Activated CD4-positive, alpha-beta T cell treated with anti-CD3 and anti-CD28 coated beads for 4 hours (primary cell): ENCODE measurements at places on chromosomes 2 and 18.

DNA sequence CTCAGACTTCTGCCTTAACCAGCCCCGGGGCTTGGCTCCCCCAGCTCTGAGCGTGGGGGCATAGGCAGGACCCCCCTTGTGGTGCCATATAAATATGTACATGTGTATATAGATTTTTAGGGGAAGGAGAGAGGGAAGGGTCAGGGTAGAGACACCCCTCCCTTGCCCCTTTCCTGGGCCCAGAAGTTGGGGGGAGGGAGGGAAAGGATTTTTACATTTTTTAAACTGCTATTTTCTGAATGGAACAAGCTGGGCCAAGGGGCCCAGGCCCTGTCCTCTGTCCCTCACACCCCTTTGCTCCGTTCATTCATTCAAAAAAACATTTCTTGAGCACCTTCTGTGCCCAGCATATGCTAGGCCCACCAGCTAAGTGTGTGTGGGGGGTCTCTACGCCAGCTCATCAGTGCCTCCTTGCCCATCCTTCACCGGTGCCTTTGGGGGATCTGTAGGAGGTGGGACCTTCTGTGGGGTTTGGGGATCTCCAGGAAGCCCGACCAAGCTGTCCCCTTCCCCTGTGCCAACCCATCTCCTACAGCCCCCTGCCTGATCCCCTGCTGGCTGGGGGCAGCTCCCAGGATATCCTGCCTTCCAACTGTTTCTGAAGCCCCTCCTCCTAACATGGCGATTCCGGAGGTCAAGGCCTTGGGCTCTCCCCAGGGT lies 5.5 kb downstream of the CTDSP1 start:
- DNase-seq = no peak

GRCh38 chr18:46700066-46700824 lies 43.2 kb upstream of the LOXHD1 start:
- DNase-seq = no peak

DNA sequence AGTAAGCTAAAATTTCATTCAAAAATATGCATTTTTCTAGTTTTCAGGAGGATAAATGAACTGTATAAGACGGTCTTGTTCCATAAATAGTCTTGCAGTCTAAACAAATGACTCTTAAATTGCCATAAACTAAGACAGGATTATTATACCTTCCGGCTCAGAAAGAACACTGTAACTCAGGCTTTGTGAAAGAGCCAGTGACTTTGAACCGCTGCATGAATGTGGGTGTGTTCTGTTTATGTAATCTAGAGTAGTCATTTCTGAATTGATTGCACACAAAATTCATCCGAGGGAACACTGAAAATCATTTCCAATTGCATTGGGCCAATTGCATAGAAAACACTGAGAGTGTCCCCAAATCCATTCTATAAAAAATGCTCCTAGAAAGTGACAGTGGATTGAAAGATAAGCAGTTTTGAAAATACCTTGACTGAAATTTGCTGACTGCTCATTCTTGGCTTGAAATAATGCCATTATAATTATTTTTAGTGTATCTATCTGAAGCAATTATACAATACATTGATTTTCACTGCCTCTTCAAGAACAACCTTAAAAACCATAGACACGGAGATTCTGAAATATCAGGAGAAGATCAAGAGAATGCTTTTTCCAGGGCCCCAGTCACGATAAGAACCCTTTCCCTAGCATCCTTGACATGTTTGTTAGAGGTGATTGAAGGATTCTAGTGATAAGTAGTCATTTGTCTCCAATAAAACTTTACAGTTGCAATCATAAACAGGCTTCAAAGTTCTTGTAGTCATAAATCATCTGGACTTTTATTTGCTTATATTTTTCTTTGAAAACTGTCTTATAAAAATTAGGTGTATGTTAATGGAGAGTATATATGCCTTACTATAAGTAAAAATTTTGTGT lies 55.4 kb downstream of the CNTNAP5 start:
- DNase-seq = no peak

- DNase-seq = no peak
Observed at GRCh38 chr2:241941691-241942301, 72.3 kb downstream of the RTP5 start.

GRCh38 chr2:211881449-211881848 lies 657.2 kb downstream of the ERBB4 start:
- DNase-seq = no peak

DNA sequence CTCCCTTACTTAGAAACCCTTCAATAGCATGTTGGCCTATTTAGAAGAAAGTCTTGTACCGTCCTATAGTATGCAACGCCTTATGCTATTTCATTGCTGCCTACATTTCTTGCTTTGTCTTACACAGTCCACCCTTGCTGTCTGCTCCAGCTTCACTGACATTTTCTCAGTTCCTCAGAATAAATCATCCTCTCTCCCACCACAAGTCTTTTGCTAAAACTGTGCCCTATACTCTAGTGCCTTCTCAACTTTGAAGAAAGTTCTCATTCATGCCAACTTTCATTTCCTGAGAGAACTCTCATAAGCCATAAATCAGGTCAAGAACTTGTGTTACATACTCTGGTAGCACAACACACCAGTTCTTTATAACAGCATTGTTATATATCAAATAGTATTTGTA lies 54.3 kb upstream of the COL3A1 start:
- no peak for DNase-seq
